ENCODE measurements at places on chromosomes 2 and 18.

DNA sequence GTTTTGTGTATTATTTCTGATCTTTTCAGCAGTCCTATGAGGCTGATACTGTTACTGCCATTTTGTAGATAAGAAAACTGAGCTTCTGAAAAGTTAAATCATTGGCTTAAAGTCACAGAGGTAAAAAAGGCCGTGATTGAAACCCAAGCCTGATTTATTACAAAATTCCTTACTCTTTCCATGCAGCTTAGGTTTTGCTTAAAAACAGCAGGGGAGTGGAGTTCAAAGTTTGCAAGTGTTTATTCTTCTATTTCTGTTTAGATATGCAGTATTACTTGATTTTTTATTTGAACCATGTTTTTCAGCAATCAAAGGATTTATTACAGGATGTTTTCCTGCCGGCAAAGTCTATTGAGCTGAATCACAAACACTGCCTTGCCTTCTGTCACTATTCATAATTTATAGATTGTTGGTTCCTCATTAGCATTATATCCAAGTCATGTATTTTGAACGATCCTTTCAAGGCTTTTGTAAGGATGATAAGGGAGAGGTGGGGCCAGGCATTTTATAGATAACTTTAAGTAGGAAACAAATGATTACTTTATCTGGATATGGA is 31.9 kb upstream of the MSTN start:
- DNase-seq = no peak

DNA sequence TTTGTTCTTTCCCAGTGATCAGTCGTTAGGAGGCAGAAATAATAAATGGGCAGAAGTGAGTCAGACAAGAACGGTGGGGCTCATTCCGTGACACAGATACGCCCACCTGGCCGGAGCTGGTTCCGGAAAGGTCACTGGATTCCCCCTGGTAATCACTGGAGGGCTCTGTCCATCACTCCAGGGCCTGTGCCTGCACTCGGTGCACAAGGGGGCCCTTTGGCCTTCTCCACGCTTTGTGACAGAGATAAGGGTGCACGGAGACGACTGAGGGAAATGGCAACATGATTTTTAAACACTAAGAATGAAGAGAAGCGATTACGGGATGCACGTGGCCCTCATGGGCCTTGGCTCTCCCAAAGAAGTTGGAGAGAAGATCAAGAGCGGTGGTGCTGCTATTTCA is 84.4 kb downstream of the PTGR3 start:
- no peak for DNase-seq

DNA sequence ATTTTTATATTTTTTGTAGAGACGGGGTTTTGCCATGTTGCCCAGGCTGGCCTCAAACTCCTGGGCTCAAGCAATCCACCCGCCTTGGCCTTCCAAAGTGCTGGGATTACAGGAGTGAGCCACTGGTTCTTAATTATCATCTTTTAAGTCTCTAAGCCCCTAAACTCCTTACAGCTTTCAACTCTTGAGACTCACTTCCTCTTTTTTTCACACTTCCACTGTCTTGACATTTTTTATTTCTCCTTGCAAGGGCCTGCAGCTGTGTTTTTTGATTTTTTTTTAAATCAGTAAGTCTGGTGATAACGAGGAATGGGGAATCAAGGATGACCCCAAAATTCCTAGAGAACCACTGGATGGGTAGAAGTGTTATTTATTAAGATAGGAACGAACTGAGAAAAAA is 8.6 kb upstream of the ABCB11 start:
- no peak for DNase-seq

GRCh38 chr18:77107292-77107691 is 25.3 kb downstream of the MBP start:
- DNase-seq = no peak

- no peak for DNase-seq
These were observed 152.6 kb downstream of the RTN4 start for GRCh38 chr2:54897420-54898310.

GRCh38 chr18:24935896-24936295 is 416.1 kb downstream of the ZNF521 start:
- DNase-seq = no peak

DNA sequence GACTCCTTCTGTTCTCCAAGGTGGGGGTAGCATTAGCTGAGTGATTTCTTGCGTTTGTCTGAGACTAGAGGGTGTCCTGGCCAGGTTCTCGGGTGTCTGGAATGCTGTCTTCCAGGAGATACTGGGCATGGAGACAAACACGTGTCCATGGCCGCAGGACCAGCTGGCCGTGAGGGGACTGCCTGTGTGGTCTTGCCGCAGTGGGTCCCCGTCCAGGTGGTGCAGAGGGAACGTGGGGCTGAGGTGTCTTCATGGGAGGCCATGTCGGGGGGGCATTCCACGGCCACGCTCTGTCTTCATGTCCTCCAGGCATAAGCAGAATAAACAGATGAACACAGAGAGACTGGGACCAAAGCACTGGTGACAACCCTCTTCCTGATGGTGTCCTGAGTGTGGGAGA is 66.6 kb downstream of the SMIM21 start:
- DNase-seq = no peak

- no peak for DNase-seq
These were observed 332.8 kb upstream of the MMADHC start for GRCh38 chr2:149920389-149920788.

DNA sequence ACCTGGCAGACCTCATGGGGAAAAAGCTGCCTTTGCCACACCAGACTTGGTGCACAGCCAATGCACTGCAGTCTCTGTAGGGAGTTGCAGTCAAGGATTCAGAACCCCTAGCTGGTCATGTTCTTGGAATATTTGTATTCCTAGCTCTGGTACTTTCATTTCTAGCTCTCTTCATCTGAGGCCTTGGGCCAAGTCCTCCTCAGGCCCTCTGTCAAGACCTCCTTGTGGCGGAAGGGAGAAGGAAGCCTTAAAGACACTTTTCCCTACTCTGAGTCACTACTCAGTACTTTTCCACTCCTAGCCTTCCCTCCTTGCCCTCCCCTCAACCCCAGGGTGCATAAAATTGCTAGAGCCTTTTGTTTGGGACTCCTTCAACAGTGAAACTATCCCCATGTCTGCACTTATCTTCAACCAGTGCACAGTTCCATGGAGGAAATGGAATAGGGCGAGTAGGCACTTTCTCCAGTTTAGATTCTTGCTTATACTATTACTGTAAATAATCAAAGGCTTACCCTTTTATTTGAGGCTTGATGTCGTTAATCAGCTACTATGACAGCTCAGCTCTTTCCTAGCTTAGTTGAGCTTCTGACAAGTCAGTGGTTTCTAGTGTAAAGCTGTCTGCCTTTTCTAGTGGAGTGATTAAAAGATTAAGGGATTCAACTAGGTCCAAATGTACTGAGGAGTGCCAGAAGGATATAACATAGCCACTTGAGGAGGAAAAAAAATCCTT is 15.8 kb downstream of the M1AP start:
- DNase-seq = peak; percentile 18

GRCh38 chr2:28545590-28546200 is 49.8 kb downstream of the PLB1 start:
- no peak for DNase-seq

- no peak for DNase-seq
These were observed 47.8 kb upstream of the NT5C1B start for GRCh38 chr2:18637196-18637595.

GRCh38 chr2:219057709-219058540 is 2.8 kb downstream of the IHH start:
- peak; percentile 47 for DNase-seq

- no peak for DNase-seq
These were observed 374.2 kb upstream of the MAP2 start for GRCh38 chr2:209049608-209050007.

- peak; percentile 80 for DNase-seq
These were observed 43.4 kb upstream of the TNFRSF11A start for GRCh38 chr18:62281684-62282083.

GRCh38 chr18:12113999-12114646 is 20.5 kb downstream of the ANKRD62 start:
- no peak for DNase-seq

- no peak for DNase-seq
These were observed 126.9 kb downstream of the NFATC1 start for GRCh38 chr18:79522451-79523205.

GRCh38 chr2:53787614-53788289 is 908 bp downstream of the ERLEC1 start:
- DNase-seq = peak; percentile 18

GRCh38 chr18:73893880-73894279 is 253.8 kb downstream of the FBXO15 start:
- no peak for DNase-seq

GRCh38 chr2:69203166-69203985 is 183.7 kb downstream of the GFPT1 start:
- DNase-seq = no peak

DNA sequence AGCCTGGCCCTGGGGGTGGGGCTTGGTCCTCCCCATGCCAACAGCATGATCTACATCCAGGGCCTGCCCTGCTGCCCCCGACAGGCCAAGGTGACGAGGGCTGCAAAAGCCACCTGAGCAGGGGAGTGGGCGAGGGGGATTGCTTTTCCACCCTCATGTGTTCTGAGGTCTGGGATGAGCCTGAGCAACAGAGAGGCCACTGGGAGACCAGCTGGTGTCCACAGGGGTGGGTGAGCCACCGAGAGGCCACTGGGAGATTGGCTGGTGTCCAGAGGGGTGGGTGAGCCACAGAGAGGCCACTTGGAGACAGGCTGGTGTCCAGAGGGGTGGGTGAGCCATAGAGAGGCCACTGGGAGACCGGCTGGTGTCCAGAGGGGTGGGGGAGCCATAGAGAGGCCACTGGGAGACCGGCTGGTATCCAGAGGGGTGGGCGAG is 147.4 kb upstream of the GPC1 start:
- no peak for DNase-seq

GRCh38 chr2:200700856-200701255 is 110.9 kb upstream of the BZW1 start:
- no peak for DNase-seq

DNA sequence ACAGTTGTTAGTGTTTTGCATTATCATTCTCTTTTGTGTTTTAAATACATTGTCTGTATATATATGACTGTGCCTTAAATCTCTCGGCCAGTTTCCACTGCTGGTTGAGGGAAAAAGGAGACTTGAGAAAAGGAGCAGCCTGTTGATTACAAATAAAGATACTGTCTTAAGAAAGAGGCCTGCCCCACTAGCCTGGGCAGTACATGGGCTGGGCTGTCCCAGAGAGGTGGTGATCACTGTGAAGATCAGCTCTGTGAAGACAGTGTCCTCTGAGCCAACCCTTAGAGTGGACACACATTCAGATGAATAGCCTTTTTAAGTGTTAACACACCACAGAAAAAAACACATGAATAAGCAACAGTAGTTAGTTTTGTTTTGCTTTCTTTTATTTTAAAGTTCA is 10.0 kb upstream of the OTX1 start:
- no peak for DNase-seq

- no peak for DNase-seq
These were observed 45.2 kb downstream of the TMEM185B start for GRCh38 chr2:120177973-120178372.

- no peak for DNase-seq
These were observed 14.7 kb upstream of the MRPL33 start for GRCh38 chr2:27756544-27757498.

DNA sequence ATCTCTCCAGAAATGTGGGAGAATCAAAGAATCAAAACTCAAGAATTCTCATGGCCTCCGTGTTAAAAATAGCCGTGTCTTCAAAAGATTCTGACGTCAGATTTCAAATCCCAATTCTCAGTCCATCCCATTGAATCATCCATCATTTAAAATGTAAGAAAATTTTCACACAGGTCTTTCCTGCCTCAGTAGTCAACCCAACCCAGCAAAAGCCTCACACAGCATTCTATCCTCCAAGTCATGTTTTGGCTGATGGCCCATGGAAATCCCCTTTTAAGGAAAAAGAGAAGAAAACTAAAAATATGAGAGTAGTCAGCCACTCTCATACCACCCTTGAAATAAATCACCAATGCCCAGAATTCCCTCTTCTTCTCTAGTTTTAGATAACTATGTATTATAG is 211.8 kb downstream of the C1D start:
- no peak for DNase-seq

- DNase-seq = no peak
These were observed 41.4 kb downstream of the AQP12A start for GRCh38 chr2:240732911-240733622.

DNA sequence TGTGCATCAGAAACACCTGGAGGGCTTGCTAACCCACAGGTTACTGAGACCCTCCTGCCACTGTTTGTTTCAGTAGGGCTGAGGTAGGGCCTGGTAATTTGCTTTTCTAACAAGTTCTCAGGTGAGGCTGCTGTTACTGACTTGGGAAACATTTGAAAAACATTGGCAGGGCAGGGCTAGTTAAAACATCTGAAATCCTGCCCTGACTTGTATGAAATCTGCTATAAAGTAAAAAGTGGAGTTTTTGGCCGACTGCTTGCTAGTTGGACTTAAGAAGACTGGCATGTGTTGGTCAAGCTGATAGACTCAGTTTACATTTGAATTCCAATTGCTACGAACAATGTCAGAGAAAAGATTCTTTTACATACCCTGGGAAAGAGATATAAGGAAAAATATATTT is 111.6 kb upstream of the DLX2 start:
- DNase-seq = no peak

DNA sequence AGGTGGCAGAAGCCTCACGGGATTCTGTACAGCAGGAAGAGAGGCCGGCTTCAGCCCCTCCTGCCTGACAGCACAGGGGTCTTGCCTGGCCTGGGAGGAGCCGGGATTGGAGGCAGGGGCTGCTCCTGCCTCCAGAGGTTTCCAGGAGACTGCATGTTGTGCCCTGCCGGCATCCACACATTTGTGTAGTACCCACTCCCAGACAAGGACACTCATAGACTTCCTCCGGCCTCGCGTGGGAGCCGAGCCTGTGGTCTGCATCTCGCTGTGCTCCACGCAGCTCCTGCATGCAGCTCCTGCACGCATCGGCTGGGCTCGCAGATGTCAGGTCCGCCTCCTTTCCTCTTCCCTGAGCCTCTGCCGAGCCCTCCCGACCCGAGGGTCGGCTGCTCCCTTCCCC is 34.7 kb downstream of the TPO start:
- no peak for DNase-seq

DNA sequence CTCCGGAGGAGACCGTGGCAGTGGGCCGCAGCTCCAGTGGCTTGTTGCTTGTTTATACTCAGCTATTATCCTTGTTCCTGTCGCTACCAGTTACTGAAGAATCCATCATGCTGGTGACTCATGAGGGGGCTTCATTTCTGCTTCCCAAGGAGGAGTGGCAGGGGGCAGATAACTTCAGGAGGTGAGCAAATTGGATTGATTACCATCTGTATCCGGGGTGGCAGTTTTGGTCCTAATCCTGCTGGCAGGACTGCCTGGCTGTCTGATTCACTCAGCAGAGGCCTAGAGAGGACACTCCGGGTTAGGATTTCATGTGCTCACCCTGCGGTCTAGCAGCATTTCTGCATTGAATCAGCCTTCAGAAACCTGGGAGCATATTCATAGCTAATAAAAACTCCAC is 230.0 kb downstream of the ACTR3 start:
- DNase-seq = peak; percentile 37

DNA sequence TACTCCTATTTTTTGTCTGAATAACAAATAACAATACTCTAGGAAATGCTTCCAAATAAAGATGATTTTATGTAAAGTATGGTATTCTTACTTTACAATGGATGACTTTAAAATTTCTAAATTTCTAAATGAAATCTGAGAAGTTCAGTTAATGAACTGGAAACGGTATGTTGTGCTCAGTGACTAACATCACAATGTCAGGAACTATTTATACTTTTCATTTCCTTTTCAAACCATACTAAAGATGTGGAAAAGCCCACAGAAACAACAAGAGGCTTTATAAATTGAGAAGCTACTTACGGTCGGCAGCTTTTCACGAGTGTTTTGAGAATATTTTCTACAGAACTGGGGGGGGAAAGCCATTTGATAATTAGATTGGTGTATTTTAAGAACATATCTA is 31.1 kb downstream of the PSME4 start:
- no peak for DNase-seq

- no peak for DNase-seq
These were observed 22.2 kb upstream of the MYL1 start for GRCh38 chr2:210337159-210337558.

Data from HFFc6 (cell line).